ENCODE measurements at places on chromosomes 6 and 20.

GRCh38 chr6:111353912-111354462, 129.0 kb downstream of the REV3L start:
- no peak overlapping the region for H3K4me3 ChIP-seq
- DNase-seq, result no peak

DNA sequence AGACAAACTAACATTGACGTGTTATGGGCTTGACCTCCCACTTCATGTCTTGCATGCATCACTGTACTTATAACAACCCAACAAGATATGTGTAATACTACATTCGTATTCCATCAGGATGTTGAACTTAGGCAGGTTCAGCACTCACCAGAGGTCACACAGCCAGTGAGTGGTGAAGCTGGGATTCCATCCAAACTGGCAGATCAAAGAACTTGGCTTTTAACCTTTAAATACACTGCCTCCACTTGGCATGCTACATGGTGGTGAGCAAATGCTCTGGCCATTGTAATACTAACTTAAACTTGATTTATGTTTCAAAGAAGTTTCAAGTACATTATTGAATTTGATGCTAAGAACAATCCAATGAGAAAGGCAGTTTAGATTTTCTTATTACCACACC, 10.7 kb upstream of the HDDC2 start:
- H3K4me1 ChIP-seq, result peaks cover 20% of the 10 kb centered on the region
- peak; percentile 28 for DNase-seq
- H3K4me3 ChIP-seq, result no peak overlapping the region
- H3K36me3 ChIP-seq, result no peaks in the 10 kb centered on the region
- no peak overlapping the region for H3K27ac ChIP-seq

DNA sequence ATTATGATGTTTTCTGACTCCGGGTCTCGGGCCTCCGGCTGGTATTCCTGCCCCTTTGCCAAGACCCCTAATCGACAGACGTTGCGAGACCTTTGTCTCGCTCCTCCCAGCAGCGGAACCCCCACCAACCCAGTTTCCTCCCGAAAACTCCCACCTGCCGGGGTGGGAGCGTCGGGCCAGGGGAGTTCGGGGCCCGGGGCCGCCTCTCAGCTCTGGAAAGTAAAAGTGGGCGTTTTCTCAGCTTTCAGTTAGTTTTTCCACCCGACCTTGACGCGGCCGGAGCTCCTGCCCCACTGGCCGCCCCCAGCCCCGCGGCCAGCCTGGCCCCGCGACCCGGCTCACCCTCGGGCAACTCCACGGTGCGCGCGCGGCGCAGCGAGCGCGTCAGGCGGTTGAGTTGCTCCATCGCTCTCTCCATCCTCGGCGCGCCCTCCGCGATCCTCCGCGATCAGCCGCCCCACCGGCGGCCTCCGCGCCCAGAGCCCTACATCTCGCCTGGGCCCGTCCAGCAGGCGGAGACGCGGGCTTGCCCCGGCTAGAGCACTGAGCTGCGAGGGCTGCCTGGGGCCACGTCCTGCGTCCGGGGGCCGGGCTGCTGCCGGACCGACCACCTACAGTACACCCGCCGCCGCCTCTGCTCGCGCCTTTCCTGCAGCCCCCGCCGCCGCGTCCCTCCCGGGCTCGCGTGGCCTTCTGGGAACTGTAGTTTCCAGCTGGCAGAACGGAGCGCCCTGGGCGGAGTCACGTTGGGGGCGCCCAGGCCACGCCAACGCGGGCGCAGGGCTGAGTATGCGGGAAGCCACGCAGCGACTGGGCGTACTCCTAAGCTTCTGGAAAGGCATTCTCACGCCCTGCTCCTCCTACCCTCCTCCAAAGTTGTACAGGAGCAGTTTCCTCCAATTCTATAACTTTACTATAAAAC, at the start of gene HACE1:
Gene HACE1, minus strand, starts transcription at position 695 of the 922 bp plus-strand sequence. Its CDS starts 277 bp downstream, at position 418.
- DNase-seq, result peak; percentile 94
- no peaks in the 10 kb centered on the region for H3K27me3 ChIP-seq
- no peaks in the 10 kb centered on the region for H3K36me3 ChIP-seq

DNA sequence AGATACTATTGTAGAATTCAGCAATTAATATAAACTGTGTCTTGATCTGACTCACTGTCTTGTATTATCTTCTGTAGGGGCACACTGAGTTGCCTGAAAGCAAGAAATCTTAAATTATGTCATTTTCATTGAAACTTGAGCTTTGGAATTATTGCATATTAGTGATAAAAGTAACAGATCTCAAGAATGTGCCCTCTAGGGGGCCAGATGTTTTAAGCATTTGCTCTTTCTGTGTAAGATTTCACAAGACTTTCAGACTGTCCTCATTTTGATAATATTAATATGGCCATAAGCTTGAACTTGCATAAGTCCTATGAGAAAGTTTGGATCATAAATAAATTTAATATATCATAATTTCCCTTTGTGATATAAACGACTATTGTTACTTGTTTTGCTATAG, 55.5 kb upstream of the MYO6 start:
- no peak for DNase-seq
- H3K4me3 ChIP-seq, result no peak overlapping the region
- peaks cover 34% of the 10 kb centered on the region for H3K36me3 ChIP-seq
- H3K27me3 ChIP-seq, result no peaks in the 10 kb centered on the region
- H3K4me1 ChIP-seq, result no peaks in the 10 kb centered on the region
- H3K27ac ChIP-seq, result no peak overlapping the region

DNA sequence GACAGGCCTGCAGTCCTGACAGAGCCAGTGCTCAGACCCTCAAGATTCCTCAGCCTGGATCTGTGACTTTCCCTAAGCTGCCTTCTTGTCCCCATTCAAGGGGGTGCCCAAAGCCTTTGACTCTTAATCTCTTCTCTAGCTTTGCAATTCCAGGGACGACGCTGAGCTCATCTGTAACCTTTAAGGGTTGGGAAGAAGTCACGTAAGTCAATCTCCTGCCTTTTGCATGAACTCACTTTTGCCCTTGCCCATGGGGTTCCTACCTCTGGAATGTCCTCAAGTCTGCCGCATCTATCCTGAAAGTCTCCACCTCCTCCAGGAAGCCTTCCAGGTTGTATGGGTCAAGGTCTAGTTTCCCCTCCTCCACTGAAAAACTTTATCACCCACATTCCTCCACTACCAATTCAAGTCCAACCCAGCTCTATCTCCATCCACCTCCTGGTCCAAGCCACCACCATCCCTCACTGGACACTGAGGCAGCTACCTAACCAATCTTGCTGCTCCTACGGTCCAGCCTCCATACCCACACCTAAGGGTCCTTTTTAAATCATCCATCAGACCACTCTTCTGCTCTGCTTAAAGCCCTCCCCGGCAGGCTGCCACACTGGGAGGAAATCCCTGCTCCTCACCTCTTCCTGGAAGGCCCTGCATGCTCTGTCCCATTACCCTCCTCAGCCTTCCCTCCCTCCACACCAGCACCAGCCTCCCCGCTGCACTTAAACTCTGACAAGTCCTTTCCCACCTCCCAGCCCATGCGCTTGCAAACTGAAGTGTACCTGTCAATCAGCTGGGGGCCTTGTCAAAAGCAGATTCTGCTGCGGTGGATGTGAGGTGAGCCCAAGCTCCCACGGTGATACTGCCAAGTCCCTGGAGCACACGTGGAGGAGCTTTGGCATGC, 29.7 kb downstream of the PREX1 start:
- DNase-seq, result no peak
- no peaks in the 10 kb centered on the region for H3K36me3 ChIP-seq
- H3K4me1 ChIP-seq, result peaks cover 30% of the 10 kb centered on the region
- no peaks in the 10 kb centered on the region for H3K27me3 ChIP-seq

GRCh38 chr6:137536104-137536773, 42.0 kb upstream of the OLIG3 start:
- no peak overlapping the region for H3K4me3 ChIP-seq
- no peaks in the 10 kb centered on the region for H3K36me3 ChIP-seq

GRCh38 chr6:3232017-3232945, 4.8 kb upstream of the TUBB2B start:
- H3K4me1 ChIP-seq, result peaks cover 17% of the 10 kb centered on the region
- H3K4me3 ChIP-seq, result peak overlapping the region; percentile 41
- no peak for DNase-seq

DNA sequence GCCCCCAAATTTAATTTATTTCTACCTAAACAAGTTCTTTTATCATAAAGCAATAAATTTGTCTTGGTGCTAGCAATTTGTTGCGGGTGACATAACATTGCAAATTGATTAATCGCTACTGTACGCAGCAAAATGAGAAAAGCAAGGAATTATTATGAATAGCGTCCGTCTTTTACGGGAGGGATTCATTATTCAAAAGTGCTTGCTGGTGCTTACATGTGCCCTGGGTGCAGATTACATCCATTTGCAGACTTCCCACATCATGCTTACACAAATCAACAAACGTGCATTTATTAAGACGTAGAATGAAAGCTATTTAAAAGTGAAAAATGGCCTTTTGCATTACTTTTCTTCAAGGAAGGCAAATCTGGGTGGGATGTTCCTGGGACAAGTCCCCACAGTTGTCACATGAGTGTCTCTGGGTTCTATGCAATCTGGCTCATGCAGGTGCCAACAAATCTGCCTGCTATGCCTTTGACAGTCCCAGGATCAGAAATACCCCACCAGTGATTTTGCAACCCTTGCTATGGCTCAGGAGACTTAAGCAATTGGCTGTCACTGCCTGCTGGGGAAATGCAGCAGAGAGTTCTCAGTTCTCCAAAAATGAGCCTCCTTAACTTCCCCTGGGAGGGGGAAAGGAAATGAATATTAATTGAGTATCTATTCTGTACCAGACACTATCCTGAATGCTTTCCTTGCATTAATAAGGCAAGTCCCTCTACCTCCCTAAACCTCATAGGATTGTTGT, 30.1 kb upstream of the MAFB start:
- H3K4me3 ChIP-seq, result no peak overlapping the region
- DNase-seq, result no peak
- no peaks in the 10 kb centered on the region for H3K36me3 ChIP-seq
- no peak overlapping the region for H3K27ac ChIP-seq
- no peaks in the 10 kb centered on the region for H3K4me1 ChIP-seq

- peaks cover 2% of the 10 kb centered on the region for H3K4me1 ChIP-seq
- H3K27me3 ChIP-seq, result no peaks in the 10 kb centered on the region
Observed at GRCh38 chr6:29647927-29648642, 8.8 kb upstream of the MOG start.

DNA sequence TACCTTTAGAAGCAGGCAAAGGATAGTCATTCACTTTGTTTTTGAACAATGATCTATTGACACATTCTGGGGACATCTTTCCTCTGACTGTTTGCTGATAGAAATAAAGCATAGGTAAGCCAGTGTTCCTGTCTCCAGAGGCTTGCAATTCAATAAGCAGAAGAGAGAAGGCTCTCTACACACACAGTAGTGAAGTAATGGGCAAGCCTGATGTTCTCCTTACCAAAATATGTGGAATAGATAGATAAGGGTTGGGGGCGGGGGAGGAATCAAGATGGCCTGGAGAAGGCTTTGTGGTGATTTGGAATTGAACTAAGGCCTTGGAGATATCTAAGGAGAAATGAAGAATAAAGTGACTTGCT, 27.3 kb downstream of the PAQR8 start:
- no peak overlapping the region for H3K4me3 ChIP-seq
- no peaks in the 10 kb centered on the region for H3K36me3 ChIP-seq
- no peak for DNase-seq
- H3K4me1 ChIP-seq, result no peaks in the 10 kb centered on the region
- H3K27me3 ChIP-seq, result no peaks in the 10 kb centered on the region
- H3K27ac ChIP-seq, result no peak overlapping the region

- DNase-seq, result no peak
- peak overlapping the region; percentile 13 for H3K27ac ChIP-seq
- peaks cover 13% of the 10 kb centered on the region for H3K4me1 ChIP-seq
- no peaks in the 10 kb centered on the region for H3K36me3 ChIP-seq
- no peaks in the 10 kb centered on the region for H3K27me3 ChIP-seq
- no peak overlapping the region for H3K4me3 ChIP-seq
Observed at GRCh38 chr6:34644716-34645115, 51.9 kb downstream of the ILRUN start.

GRCh38 chr6:166555086-166555485, 31.4 kb downstream of the RAMACL start:
- H3K27me3 ChIP-seq, result no peaks in the 10 kb centered on the region
- no peaks in the 10 kb centered on the region for H3K36me3 ChIP-seq
- no peak overlapping the region for H3K27ac ChIP-seq
- no peak overlapping the region for H3K4me3 ChIP-seq

DNA sequence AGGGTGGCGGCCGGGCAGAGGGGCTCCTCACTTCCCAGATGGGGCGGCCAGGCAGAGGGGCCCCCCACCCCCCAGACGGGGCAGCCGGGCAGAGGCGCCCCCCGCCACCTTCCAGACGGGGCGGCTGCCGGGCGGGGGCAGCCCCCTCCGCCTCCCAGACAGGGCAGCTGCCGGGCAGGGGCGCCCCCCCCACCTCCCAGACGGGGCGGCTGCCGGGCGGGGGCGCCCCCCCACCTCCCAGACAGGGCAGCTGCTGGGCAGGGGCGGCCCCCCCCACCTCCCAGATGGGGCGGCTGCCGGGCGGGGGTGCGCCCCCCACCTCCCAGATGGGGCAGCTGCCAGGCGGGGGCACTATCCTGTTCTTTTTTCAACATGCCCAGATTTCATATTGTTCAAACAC, 78.2 kb upstream of the DST start:
- DNase-seq, result no peak
- H3K4me3 ChIP-seq, result no peak overlapping the region
- H3K36me3 ChIP-seq, result no peaks in the 10 kb centered on the region

- H3K27ac ChIP-seq, result peak overlapping the region; percentile 32
- no peak overlapping the region for H3K4me3 ChIP-seq
- no peaks in the 10 kb centered on the region for H3K27me3 ChIP-seq
Observed at GRCh38 chr6:23414051-23414445, 712.0 kb upstream of the NRSN1 start.

- H3K27me3 ChIP-seq, result no peaks in the 10 kb centered on the region
- no peak overlapping the region for H3K27ac ChIP-seq
- H3K4me3 ChIP-seq, result no peak overlapping the region
- no peaks in the 10 kb centered on the region for H3K36me3 ChIP-seq
- peak; percentile 70 for DNase-seq
Observed at GRCh38 chr20:53900380-53900999, 169.9 kb downstream of the BCAS1 start.

DNA sequence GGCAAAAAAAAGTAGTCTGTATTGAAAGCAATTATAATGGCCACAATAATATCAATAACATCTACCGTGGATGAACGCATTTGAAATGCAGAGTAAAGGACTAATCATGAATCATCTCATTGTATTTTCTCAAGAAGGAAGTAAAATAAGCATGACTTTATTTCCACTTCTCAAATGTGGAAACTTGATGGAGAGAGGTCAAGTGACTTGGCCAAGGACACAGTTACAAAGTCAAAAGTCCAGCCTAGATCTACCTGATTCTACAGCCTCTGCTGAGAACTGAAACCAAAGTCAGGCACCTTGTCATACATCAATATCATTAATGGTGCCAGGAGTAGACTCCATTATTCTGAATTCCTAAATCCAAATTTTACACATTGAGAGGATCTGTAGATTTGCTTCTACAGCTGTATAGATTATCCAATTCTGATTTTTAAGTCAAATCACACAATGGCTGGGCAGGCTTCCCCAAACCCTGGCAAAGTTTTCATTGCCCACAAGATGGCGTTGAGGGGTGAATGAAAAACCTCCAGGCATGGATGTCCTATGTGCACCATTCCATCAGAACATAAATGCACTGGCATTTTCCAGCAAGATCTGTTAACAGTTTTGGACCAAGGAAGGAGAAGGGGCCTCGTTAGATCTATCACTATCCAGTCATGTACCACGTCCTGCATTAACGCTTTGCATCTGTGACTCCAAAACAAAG, 423.1 kb downstream of the MAFB start:
- no peaks in the 10 kb centered on the region for H3K4me1 ChIP-seq
- H3K4me3 ChIP-seq, result no peak overlapping the region
- DNase-seq, result peak; percentile 61
- peaks cover 7% of the 10 kb centered on the region for H3K27me3 ChIP-seq

GRCh38 chr6:45212976-45213375, 115.2 kb upstream of the RUNX2 start:
- no peaks in the 10 kb centered on the region for H3K36me3 ChIP-seq
- no peak overlapping the region for H3K27ac ChIP-seq
- H3K4me1 ChIP-seq, result no peaks in the 10 kb centered on the region
- H3K4me3 ChIP-seq, result no peak overlapping the region
- no peaks in the 10 kb centered on the region for H3K27me3 ChIP-seq

All from cardiac muscle cell (in vitro differentiated cells and primary cell).